ENCODE measurements at places on chromosomes 5 and 9.

GRCh38 chr9:136820971-136821825, 13.4 kb downstream of the RABL6 start:
- no peak for DNase-seq

DNA sequence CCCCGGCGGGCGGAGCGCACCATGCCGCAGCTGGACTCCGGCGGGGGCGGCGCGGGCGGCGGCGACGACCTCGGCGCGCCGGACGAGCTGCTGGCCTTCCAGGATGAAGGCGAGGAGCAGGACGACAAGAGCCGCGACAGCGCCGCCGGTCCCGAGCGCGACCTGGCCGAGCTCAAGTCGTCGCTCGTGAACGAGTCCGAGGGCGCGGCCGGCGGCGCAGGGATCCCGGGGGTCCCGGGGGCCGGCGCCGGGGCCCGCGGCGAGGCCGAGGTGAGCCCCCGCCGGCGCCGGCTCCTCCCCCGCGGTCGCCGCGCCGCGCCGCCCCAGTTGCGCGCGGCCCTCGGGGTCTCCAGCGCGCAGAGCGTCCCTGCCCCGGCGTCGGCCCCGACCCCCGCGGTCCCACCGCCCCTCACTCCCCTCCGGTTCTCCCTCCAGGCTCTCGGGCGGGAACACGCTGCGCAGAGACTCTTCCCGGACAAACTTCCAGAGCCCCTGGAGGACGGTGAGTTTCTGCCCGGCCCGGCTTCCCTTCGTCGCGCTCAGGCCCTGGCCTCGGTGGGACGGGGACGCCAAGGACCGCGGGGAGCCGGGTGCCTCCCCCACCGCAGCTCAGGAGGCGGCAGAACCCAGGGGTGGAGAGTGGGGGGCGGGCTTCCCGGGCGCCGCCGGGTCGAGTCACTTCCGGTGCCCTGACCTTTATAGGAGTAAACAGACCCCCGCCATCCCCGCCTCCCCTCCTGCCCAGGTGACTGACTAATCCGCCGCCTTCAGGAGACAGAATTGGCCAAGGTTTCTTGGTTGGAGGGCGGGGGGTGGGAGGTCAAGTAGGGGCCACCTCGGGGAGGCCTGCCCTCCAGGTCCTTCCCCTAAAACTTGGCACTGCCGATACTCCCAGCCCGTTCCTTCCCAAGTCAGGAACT, 665 bp downstream of the TCF7 start:
- no peak for DNase-seq

DNA sequence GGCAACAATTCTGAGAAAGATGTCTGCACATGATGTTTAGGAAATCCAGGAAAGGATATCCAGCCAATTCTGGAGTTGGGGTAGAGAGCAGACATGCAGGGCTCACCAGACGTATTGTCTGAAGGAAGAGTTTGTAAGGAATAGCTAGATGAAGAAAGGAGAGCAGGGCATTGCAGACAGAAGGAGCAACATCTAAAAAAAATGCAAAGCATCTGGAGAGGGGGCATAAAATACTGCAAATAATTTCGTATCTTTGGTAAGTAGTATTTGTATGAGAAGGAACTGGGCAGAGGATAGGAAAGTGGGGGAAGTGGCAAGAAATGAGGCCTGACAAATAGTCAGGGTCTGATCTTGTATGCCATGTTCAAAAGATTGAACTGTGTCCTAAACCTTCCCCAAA, 74.8 kb downstream of the MACIR start:
- DNase-seq, result no peak

- no peak for DNase-seq
Measured at GRCh38 chr9:122218071-122218934, 10.5 kb downstream of the LHX6 start.

DNA sequence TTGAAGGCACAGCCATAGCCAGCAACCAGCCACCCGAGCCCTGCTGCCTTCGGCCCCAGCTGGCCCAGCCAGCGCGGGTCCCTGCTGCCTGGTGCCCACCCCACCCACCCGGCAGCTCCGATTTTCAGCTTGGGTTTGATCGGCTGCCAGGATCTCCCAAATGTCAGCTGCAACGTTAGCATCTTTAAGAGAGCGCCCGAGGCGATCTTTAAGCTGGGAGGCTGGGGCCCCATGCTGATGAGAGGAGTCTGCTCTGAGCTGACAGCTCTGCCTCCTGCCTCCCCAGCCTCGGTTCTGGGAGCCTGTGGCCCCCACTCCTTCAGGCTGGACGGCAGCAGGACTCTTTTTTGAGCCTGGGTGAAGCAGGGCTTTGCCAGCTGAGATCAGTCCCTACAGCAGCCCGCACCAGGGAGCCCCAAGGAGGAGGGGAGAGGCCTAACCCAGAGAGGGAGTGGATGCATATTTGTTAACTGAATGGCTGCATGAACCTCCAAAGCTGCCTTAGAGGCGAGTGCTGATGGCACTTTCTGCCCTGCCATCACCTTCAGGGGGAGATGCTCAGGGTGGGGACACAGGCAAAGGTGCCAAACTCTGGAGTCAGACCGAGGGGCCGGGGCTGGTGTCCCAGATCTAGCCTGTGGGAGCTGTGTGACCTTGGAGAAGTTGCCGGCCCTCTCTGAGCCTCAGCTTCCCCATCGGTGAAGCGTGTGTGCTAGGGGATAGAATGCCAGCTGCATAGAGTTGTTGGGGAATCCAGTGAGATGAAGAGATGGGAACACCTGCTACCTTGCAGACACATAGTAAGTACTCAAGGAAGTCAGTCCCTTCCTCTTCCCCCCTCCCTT, 165.5 kb downstream of the C9orf50 start:
- DNase-seq, result no peak

DNA sequence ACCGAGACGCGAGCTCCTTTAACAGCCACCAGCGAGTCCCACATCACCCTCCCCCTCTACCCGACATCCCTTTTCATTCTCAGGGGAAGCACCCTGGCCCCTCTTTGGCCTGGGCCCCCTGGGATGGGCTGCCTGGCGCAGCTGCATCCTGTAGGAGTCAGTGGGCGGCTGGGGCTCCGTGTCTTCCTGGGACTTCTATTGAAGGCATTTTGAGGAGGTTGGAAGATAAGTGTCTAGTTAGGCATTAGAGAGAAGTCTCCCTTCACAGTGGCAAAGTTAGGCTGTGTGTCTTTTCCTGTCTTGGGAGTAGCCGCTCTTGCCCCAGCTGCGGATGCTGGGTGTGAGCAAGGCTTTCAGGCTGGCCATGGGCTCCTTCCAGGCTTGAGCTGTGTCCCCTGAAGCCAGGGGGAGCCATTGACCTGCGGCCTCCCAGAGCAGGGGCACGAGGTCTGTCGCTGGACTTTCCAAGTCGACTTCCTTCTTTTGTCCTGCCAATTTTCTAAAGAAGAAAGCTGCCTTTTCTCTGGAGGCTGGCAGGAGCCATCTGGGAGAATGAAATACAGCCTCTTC, 18.6 kb upstream of the NKD2 start:
- no peak for DNase-seq

- DNase-seq, result no peak
Measured at GRCh38 chr5:72383280-72383679, 63.1 kb downstream of the PTCD2 start.

DNA sequence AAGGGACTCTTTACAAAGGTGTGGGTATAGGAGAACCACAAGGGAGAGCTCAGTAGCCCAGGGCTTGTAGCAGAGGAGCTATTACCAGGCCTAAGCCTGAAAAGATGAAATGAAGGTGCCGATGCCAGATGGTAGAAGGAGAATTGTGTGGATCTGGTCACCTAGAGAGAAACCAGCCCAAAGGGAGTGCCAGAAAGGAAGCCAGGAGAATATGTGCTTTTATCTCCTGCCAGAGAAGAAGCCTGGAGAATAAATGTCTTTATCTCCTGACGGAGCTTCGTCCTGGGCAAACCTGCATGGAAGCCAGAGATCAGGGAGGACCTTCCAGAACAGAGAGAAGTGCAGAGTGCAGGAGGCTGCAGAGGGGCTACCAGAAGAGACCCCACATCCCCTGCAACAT, 142.6 kb downstream of the MED10 start:
- DNase-seq, result no peak

DNA sequence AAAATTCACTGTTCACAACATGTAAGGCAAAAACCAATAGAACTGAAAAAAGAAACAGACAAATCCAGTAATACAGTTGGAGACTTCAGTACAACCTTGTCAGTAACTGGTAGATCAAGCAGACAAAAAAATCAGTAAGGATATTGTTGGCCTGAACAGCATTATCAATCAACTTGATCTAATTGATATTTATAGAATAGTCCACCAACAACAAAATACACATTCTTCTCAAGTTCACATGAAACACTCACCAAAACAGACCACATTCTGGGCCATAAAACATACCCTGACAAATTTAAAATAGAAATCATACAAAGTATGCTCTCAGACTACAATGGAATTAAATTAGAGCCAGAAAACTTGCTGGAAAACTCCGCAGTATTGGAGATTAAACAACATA, 56.8 kb downstream of the DTWD2 start:
- no peak for DNase-seq

- no peak for DNase-seq
Measured at GRCh38 chr5:36576721-36577120, 29.7 kb upstream of the SLC1A3 start.
